ENCODE measurements at places on chromosomes 11 and 22. TPM values are rescaled to one million over a fixed set of nuclear protein-coding genes. Genes with fewer than 3 reads are reported as not detected.

DNA sequence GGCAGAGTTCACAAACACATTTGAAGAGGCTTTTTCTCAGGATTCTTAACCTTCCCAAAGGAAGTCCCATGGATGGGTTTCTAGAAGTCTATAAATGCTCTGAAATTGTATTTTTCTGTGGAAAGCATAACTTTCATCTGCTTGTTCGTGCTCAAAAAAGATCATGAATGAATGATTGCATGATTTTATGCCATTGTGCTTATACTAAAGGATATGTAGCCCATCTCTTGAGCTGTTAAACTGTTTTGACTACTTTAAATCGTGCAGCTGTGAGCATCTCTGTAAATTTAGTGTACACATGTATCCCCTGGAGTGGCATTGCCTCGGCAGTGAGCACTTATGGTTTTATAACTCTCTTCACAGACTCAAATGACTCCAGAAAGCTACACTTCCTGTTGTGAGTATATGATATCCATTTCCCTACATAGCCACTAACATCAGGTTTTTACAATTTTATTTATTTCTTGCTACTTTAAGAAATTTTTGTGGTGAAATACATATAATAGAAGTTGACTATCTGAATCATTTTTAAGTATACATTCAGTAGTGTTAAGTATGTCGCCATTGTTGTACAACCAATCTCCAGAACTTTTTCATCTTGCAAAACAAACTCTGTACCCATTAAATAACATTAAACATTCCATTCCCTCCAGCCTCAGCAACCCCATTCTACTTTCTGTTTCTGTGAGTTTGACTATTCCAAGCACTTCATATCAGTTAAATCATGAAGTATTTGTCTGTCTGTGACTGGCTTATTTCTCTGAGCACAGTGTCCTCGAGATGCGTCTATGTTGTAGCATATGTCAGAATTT is 8.0 kb downstream of the NEAT1 start:
- H3K27ac ChIP-seq = peak overlapping the region; percentile 100
- H3K27me3 ChIP-seq = no peaks in the 10 kb centered on the region
- H3K4me3 ChIP-seq = peak overlapping the region; percentile 81
- peaks cover 95% of the 10 kb centered on the region for H3K4me1 ChIP-seq
- peak; percentile 42 for DNase-seq

DNA sequence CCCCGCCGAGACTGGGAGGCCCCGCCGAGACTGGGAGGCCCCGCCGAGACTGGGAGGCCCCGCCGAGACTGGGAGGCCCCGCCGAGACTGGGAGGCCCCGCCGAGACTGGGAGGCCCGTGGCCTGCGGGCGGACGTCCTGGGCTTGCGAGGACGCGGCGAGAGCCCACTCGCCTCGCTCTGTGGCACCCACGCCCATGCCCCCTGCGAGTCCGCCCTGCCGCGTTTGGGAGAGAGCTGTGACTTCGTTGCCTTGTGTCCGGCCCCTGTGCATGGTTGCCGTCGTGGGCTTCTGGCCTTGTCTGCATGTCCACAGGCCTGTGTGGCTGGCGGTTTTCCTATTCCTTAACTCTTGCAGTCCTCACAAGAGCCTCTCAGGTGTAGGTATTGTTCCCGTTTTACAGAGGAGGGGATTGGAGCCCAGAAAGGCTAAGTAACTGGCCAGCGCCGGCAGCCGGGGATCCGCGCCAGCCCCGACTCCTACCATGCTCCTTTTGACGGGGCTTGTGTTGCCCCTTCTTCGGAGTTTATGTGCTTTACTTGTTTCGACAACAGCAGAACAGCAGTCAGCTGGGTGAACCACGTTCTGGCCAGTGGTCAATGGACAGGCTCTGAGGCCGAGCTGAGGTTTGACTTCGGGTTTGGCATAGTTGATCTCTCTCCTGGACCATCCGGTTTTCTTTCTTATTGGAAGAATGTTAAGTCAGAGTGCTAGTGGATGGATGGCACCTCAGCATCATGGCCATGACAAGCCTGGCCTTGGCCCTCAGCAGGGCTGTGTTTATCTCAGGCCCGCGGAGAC is 741 bp downstream of the PHRF1 start:
- H3K4me1 ChIP-seq = peaks cover 42% of the 10 kb centered on the region
- DNase-seq = no peak
- peaks cover 4% of the 10 kb centered on the region for H3K36me3 ChIP-seq
- peak overlapping the region; percentile 93 for H3K27ac ChIP-seq
- H3K4me3 ChIP-seq = peak overlapping the region; percentile 98
- H3K27me3 ChIP-seq = peaks cover 4% of the 10 kb centered on the region

DNA sequence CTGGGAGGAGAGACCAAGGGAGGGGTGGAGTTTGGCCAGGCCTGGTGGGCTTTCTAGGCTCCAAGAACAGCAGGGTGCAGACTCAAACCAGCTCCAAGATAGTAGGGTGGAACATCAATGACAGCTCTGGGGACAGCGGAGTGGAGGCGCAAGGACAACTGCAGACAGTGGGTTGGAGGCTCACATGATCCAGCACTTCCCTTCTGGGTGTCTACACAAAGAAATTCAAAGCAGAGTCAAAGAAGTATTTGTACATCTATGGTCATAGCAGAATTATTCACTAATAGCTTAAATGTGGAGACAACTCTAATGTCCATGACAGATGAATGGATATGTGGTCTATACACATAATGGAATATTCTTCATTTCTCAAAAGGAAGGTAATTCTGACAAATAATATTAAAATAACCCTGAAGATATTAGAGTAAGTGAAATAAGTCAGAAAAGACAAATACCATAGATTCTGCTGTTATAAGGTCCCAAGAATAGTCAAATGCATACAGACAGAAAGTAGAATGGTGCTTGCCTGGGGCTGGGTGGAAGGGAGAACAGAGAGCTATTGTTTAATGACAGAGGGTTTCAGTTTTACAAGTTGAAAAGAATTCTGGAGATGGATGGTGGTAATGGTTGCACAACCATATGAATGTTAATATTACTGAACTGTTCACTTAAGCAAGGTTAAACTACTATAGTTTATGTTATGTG is 5.5 kb upstream of the GAB4 start:
- H3K4me3 ChIP-seq = no peak overlapping the region
- H3K27me3 ChIP-seq = no peaks in the 10 kb centered on the region
- H3K4me1 ChIP-seq = no peaks in the 10 kb centered on the region
- no peaks in the 10 kb centered on the region for H3K36me3 ChIP-seq
- DNase-seq = peak; percentile 12
- no peak overlapping the region for H3K27ac ChIP-seq

- no peak for DNase-seq
- peaks cover 87% of the 10 kb centered on the region for H3K27me3 ChIP-seq
- no peaks in the 10 kb centered on the region for H3K36me3 ChIP-seq
- H3K4me3 ChIP-seq = no peak overlapping the region
- H3K27ac ChIP-seq = no peak overlapping the region
These were observed 89.8 kb upstream of the RTL6 start for GRCh38 chr22:44587737-44588310.

- peaks cover 19% of the 10 kb centered on the region for H3K4me1 ChIP-seq
- no peaks in the 10 kb centered on the region for H3K27me3 ChIP-seq
- no peaks in the 10 kb centered on the region for H3K36me3 ChIP-seq
- no peak overlapping the region for H3K27ac ChIP-seq
- DNase-seq = peak; percentile 54
These were observed 147.3 kb downstream of the FEZ1 start for GRCh38 chr11:125348674-125349309.

GRCh38 chr22:22717664-22718063 is 73.2 kb downstream of the GGTLC2 start:
- no peaks in the 10 kb centered on the region for H3K27me3 ChIP-seq
- H3K4me1 ChIP-seq = no peaks in the 10 kb centered on the region
- DNase-seq = no peak
- H3K36me3 ChIP-seq = no peaks in the 10 kb centered on the region
- no peak overlapping the region for H3K4me3 ChIP-seq
- no peak overlapping the region for H3K27ac ChIP-seq

DNA sequence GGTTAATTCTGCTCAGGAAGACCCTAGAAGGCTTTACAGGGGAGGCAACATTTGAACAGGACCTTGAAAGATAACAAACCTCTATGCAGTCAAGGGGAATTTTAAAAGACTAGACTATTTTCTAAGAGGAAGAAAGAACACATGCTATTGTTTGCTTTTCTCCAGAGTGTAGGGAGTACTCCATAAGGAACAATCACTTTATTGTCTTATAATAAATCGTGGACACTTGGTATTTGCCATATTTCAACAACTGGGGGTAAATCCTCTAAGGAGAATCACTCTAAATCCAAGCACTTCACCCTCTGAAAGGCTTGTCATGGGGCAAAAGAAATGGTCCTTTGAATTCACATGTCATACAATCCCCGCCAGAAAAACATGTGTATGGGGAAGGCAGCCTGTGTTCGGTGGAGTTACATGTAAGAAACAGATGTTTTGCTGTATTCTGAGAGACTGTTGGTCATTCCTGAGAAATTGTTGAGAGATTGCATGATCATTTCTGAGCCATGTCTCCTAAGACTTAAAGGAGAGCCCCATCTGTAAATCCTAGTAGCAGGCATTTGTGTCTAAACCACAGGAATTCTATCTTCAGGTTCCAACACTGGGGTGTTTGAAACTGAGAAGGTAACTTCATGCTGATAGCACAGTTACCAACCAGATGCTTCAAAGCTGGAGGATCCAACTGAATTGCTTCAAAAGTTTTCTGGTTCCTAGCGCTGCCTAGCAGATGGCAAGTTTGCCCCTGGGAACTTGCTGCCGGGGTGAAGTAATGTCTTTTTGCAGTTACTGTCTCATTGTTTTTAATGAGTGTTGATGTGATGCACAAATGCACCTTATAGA is 66.8 kb downstream of the FZD4 start:
- no peak overlapping the region for H3K4me3 ChIP-seq
- no peak overlapping the region for H3K27ac ChIP-seq
- no peaks in the 10 kb centered on the region for H3K27me3 ChIP-seq
- no peak for DNase-seq
- H3K4me1 ChIP-seq = no peaks in the 10 kb centered on the region

GRCh38 chr11:10381736-10382135 is 73.3 kb upstream of the AMPD3 start:
- H3K4me3 ChIP-seq = no peak overlapping the region
- DNase-seq = no peak
- H3K27me3 ChIP-seq = no peaks in the 10 kb centered on the region
- H3K4me1 ChIP-seq = peaks cover 2% of the 10 kb centered on the region
- H3K27ac ChIP-seq = no peak overlapping the region

DNA sequence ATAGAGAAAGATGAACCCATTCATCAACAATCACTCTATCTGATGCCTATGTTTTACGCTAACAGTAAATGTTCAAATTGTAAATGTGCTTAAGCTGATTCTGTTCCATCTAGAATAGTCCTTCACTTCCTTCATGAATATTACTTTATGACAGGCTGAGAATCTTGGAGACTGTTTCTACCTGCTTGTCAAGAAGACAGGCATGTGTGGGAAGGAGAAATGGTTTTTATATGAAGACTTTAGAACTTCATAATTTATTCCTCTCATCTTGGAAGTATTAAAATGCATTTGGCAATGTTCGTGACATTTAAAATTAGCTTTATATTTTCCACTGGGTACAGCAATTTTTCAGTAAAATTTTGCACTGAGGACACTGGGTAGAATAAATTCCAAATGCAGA is 41.0 kb downstream of the ELMOD1 start:
- H3K27me3 ChIP-seq = no peaks in the 10 kb centered on the region
- no peaks in the 10 kb centered on the region for H3K36me3 ChIP-seq
- no peaks in the 10 kb centered on the region for H3K4me1 ChIP-seq
- no peak overlapping the region for H3K27ac ChIP-seq
- no peak for DNase-seq
- H3K4me3 ChIP-seq = no peak overlapping the region

GRCh38 chr22:36546932-36547331 is 18.0 kb upstream of the EIF3D start:
- no peaks in the 10 kb centered on the region for H3K36me3 ChIP-seq
- H3K4me1 ChIP-seq = no peaks in the 10 kb centered on the region
- H3K27me3 ChIP-seq = no peaks in the 10 kb centered on the region
- H3K27ac ChIP-seq = no peak overlapping the region
- H3K4me3 ChIP-seq = no peak overlapping the region
- no peak for DNase-seq

DNA sequence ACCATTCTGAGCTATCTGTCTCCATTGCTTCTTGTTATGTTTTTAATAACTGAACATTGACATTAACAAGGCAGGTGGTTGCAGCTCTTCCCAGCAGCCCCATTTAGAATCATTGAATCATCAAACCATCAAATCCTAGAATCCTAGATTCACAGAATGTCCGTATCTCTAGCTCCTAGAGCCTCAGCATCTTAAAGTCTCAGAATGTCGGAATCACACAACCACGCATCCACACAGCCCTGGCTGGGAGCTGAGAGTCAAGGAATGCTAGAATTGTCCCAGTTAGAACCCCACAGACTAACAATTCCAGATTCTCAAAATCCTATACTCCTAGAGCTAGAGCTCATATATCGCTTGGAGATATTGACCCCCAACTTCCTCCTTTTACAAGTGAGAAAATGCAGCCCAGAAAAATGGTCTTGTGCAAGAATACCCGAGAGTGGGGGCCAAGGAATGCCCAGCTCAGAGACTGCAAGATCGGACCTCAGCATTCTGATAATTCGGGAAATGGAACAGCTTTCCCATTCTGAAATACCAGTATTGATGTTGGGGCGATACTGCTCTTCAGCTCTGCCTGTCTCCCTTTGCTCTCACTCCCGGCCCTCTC is 38.8 kb downstream of the PDE2A start:
- H3K4me3 ChIP-seq = no peak overlapping the region
- no peak for DNase-seq
- peaks cover 39% of the 10 kb centered on the region for H3K27me3 ChIP-seq
- H3K27ac ChIP-seq = no peak overlapping the region
- no peaks in the 10 kb centered on the region for H3K36me3 ChIP-seq

- peaks cover 78% of the 10 kb centered on the region for H3K4me1 ChIP-seq
- H3K27ac ChIP-seq = peak overlapping the region; percentile 42
- no peaks in the 10 kb centered on the region for H3K27me3 ChIP-seq
- H3K4me3 ChIP-seq = peak overlapping the region; percentile 45
These were observed 19.3 kb downstream of the CREB3L1 start for GRCh38 chr11:46296528-46297448.

GRCh38 chr22:29268511-29269229 is 602 bp downstream of the EWSR1 start:
- peaks cover 49% of the 10 kb centered on the region for H3K4me1 ChIP-seq
- H3K27ac ChIP-seq = peak overlapping the region; percentile 94
- H3K36me3 ChIP-seq = peaks cover 41% of the 10 kb centered on the region
- peak overlapping the region; percentile 79 for H3K4me3 ChIP-seq
- no peaks in the 10 kb centered on the region for H3K27me3 ChIP-seq

DNA sequence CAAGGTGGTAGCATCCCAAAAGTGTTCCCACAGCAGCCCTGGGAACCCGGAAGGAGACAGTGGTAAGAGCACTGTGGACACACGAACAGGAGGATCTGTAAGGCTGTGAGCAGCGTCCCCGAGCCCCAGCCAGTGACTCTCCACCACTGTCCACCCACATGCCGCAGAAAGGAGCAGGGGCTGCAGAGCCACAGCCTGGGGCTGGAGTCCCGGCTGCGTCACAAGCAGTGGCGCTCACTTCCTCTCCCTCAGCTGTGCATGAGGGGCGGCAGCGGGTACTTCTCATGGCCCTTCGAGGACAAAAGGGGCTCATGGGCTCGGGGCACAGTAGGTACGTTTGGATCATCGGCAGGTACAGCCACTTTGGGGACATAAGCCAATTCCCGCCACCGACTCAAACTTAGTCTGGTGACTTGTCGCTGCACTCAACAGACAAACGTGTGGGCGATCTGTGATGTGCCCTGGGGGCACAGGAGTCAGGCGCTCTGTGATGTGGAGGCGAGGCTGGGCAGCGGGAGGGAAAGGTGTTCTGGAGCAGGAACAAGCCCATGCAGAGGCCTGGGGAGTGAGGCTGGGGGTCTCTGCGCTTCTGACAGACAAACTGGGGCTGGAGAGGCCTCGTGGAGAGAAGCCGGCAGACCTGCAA is 68.5 kb downstream of the SCUBE1 start:
- H3K4me1 ChIP-seq = no peaks in the 10 kb centered on the region
- H3K4me3 ChIP-seq = no peak overlapping the region
- H3K27me3 ChIP-seq = no peaks in the 10 kb centered on the region
- H3K36me3 ChIP-seq = no peaks in the 10 kb centered on the region
- DNase-seq = no peak

A4GALT gene
- 59.4 TPM for total RNA-seq
